ENCODE measurements at places on chromosomes 2 and 18.

- DNase-seq = no peak
These were observed 795.1 kb upstream of the ZEB2 start for GRCh38 chr2:145315053-145315452.

DNA sequence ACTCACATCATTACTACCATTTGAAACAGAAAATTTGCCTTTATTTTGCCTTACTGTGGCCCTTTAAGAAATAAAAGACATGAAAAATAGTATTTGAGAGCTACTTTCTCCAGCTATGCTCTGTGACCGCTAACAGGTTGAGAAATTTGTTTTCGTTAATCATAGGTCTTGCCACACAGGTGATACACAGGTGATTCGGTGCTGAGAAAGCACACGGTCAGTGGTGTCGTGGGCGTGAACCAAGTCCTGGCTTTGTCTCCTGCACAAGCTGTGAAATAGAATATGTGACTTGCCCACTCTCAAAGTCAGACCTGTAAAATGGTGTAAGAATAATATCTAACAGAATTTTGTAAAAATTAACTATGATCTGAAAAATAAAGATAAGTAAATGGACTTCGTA, 155.3 kb upstream of the SLC39A10 start:
- DNase-seq = no peak

- no peak for DNase-seq
These were observed 122.1 kb upstream of the HS6ST1 start for GRCh38 chr2:128440666-128441340.

- no peak for DNase-seq
These were observed 108.3 kb upstream of the LTBP1 start for GRCh38 chr2:32838418-32838817.

DNA sequence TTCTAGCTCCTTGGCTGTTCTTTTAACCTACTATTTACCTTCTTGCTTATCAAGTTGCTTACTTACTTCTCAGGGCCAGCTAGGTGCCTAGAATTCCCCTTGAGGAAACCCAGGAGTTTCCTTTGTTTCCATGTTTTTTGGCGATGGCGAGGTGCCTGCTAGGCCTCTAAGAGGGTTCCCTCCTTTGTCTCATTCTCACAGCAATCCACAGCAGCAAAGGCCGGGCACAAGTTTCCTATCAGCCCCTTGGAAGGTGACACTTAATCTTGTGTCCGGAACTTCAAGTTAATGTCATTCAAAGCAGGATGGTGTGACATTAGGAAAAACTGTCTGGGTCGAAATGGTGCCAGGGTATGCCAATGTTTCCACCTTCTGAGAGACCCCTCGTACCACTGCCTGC, 101.9 kb upstream of the EPC2 start:
- DNase-seq = no peak

- DNase-seq = peak; percentile 5
These were observed 35.0 kb downstream of the STAT4 start for GRCh38 chr2:191115804-191116203.

- DNase-seq = peak; percentile 72
These were observed 225.4 kb upstream of the FBXO11 start for GRCh38 chr2:48131539-48132270.

GRCh38 chr2:46601328-46601963, 122.1 kb downstream of the TMEM247 start:
- DNase-seq = peak; percentile 9

- no peak for DNase-seq
These were observed 16.6 kb downstream of the CFLAR start for GRCh38 chr2:201132518-201132917.

DNA sequence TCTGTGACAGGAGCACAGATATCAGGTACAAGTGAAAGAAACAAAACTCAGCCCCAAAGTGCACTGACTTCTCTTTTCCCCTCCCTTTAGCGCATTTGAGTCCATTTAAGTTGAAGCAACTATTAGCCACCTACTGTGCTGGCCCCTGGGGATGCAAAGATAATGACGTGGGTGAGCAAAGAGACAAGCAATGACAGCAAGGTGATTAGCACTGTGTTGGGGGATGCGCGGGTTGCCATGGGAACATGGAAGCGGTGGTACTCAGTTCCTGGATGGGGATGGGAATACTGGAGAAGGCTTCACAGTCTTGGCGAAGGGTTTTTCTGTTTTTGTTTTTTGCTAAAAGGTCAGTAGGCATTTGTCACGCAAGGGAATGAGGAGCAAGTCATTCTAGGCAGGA, 205.8 kb downstream of the LDLRAD4 start:
- DNase-seq = no peak

DNA sequence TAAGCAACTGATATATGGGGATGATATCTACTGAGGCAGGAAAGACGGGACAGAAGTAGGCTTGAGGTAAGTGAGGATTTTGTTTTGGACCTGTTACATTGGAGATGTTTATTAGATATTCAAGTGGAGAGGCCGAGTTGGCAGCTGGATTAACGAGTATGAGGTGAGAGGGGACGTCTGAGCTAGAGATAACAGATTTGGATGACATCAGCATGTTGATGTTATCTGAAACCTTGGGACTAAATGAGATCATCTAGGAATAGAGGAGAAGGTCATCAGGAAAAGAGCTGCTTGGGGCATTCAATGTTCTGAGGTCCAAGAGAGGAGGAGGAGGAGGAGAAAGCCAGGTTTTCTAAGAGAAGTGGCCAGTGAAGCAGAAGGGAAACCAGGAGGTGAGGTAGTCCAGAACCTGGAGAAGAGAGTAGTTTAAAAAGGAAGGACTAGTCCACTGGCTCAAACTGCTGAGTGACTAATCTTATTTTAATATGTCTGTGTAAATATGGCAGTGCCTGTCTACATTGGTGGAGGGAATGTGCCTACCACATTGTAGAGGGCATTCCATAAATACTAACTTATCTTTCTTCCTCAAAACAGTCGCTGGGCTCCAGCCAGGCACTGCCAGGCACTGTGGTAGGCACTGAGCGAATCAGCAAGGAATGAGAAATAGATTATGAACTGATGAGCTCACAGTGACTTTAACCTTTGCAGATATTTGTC, 488.3 kb downstream of the DLGAP1 start:
- peak; percentile 76 for DNase-seq

GRCh38 chr18:78240101-78240500, 739.5 kb upstream of the SALL3 start:
- no peak for DNase-seq

DNA sequence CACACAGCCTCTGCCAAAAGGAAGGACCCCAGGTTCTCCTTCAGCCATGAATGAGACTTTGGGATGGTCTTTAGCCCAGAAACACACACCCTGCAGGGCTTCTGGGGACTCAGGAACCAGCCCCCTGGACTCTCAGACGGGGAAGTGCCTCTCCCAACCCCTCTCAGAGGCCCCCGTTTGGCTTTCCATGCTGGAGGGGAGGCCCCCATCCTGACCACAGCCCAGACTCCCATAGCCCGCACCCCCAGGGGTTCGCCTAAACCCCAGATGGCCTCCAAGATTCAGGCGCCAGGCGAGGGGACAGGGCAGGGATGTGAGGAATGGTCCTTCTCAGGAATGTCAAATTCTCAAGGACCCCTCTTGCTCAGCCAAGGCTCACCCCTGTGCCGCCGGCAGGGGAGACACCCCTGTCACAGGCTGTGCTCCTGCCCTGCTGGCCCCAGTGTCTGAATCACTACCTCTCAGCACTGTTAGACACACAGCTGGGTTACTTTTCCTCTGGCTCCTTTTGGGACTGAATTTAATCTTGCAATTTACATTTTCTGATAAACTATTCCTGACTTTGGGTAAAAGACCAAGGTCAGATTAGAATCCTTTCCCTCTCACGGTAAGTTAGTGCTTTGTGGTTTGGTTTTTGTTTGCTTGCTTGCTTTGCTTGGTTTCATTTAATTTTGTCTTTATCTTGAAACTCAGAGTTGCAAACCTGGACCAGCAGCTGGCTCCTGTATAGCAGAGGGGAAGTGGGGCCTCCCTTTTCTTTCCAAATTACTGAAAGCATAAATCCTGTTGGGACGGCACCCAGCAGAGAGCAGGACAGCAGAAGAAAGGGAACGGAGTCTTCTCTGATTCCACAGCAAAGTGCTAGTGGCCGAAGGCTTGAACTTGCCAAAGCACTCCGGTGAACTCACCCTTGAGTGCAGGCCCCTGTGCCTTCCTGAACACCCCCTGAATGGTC, 198.9 kb upstream of the RAB6C start:
- DNase-seq = no peak

DNA sequence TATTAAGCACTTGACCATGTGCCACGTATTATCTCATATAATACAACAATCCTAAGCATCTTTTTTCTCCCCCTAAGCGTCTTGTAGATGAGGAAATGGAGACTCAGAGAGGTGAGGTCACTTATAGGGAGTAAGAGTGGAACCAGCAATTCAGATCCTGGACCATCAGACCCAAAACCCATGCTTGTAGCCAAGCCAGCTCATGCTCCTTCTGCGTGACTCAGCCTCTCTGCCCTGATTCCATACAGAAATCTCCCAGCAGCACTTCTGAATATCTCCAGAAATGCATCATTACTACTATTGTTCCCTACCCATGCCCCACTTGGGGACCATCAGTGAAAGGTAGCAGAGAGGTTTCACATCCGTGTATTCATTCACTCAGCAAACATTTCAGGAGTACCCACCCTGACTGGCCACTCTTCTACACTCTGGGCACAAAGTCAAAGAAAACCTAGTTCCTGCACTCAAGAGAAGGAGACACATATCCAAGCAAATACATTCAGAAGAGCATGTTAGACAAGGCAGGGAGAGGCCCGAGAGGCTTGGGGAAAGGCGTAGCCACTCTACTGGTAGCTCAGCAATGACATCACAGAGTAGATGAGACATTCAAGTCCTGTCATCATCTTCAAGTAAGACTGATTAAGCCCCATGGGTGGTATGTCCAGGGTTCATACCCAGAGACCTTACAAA, 141.9 kb downstream of the MTCL1 start:
- DNase-seq = peak; percentile 53

GRCh38 chr2:252001-252602, 11.7 kb downstream of the SH3YL1 start:
- no peak for DNase-seq

- DNase-seq = no peak
These were observed 131.2 kb upstream of the CCDC195 start for GRCh38 chr2:224847381-224847780.

- DNase-seq = peak; percentile 35
These were observed 80.1 kb upstream of the SMIM21 start for GRCh38 chr18:75507636-75508035.

DNA sequence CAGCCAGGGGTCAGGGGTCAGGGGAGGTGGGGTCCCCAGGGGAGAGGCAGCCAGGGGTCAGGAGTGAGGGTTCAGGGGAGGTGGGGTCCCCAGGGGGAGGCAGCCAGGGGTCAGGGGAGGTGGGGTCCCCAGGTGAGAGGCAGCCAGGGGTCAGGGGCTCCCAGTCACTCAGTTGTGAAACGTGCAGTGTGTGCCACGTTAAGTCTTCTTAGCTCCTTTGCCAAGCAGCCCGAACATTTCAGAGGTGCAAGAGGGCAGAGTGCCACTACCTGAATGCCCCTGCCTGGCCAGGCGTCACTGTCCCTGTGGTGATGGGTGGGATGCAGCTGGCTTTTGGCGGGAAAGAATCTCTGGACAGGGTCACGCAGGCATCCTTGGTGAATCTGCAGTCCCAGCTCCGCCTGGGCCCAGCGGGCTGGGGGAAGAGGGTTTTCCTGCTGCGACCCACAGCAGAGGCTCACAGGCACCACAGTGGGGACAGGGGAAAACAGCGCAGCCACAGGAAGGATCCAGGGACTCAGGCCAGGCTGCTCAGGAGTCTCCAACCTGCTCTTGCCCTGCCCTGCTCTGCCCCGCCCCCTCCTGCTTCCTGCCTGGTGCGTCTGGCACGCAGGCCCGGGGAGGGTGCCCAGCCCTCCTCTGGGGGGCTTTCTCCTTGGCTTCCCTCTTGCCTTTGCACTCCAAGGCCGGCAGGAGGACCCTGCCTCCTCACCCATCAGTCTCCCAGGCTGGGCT, 188.3 kb downstream of the TWIST2 start:
- no peak for DNase-seq

DNA sequence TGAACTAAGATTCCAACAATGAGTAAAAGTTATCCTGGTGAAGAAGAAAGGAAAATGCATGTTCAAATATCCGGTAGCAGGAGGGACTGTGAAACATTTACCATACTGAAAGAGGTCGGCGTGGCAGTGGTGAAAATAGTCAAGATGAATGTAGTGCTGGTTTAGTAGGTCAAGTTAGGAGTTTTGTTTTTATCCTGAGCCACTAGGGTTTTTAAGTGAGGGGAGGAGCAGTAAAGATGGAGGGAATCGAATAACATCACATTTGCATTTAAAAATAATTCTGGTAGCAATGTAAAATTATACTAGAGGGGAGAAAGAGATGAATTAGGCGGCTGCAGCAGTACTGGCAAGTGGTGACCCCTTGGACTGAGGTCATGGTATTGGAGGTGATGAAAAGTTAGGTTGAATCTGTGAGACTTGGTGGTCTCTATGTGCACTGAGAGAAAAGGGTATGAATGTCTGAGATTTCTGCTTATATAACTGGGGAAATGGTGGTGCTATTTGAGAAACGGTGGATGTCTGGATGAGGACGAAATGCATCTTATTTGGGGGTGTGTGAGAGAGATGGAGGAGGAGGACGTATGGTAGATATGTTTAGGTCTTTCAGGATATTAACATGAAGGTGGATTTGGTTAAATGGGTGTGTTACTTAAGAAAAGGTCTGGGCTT, 5.9 kb downstream of the VAPA start:
- no peak for DNase-seq

DNA sequence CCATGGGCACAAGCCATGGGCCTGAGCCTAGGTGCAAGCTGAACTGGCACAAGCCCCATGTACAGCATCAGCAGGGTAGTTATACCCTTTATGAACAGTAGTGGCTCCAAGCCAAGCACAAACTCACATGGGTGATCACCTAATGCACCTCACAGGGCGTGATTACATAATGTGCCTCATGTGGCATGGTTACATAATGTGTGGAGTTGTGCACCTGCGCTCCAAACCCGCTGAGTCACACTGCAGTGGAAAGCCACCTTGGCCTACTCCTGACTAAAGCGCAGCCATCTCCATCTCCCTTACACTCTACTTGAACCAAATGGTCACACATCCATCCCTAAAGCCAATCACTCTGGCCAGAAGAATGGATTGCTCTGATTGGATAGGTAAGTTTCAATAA, 279.7 kb downstream of the MBD2 start:
- no peak for DNase-seq

GRCh38 chr2:43324259-43325106, 98.1 kb upstream of the ZFP36L2 start:
- DNase-seq = peak; percentile 47

DNA sequence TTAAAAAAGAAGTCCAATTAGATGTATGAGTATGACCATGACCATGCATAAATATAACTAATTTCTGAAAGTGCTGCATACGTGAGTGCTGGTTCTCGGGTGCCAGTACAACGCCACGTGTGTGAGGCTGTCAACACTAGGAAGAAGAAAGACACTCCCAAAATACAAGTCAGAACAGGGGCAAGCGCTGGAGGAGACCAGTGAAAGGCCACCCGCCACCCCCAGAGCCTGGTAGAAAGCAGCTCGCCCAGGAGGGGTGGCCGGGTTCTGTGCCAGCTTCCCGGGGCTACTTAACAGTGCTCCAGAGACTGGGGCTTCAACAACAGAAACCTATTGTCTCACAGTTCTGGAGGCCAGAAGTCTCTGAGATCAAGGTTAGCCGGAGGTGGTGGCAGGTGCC, 147.6 kb downstream of the RTP5 start:
- DNase-seq = no peak

- DNase-seq = peak; percentile 69
These were observed 74.9 kb downstream of the LTBP1 start for GRCh38 chr2:33021542-33022227.

- DNase-seq = peak; percentile 10
These were observed 1.5 kb upstream of the MPPE1 start for GRCh38 chr18:11909591-11910026.

GRCh38 chr2:165067643-165068486, 112.5 kb upstream of the SLC38A11 start:
- peak; percentile 50 for DNase-seq

- peak; percentile 83 for DNase-seq
These were observed 181.6 kb upstream of the HS6ST1 start for GRCh38 chr2:128500138-128500800.
